ENCODE measurements at places on chromosomes 6 and 20. TPM values are rescaled to one million over a fixed set of nuclear protein-coding genes. Genes with fewer than 3 reads are reported as not detected.

C2 gene
- total RNA-seq, result 48.3 TPM

- H3K27me3 ChIP-seq, result no peaks in the 10 kb centered on the region
- peak overlapping the region; percentile 80 for H3K27ac ChIP-seq
- DNase-seq, result peak; percentile 23
- peaks cover 5% of the 10 kb centered on the region for H3K4me1 ChIP-seq
- H3K4me3 ChIP-seq, result no peak overlapping the region
These were observed 18.3 kb downstream of the DSP start for GRCh38 chr6:7559651-7560385.

DNA sequence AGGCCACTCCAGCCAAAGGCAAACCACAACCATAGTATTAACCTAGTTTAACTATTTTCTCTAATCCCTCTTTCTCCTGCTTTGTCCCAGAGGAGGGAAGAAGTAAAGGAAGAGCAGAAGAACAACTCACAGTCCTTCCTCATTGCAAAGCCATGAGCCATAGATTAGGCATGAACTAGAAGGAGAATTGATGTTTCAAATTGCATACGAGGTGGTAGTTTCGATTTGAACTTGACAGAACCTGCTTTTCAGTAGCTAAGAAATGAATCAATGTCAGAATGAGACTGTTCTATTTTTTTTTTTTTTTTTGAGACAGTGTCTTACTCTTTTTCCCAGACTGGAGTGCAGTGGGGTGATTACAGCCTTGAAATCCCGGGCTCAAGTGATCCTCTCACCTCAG lies 48.3 kb downstream of the PROKR2 start:
- no peak overlapping the region for H3K4me3 ChIP-seq
- DNase-seq, result no peak
- H3K36me3 ChIP-seq, result no peaks in the 10 kb centered on the region
- H3K27ac ChIP-seq, result no peak overlapping the region
- H3K4me1 ChIP-seq, result no peaks in the 10 kb centered on the region
- no peaks in the 10 kb centered on the region for H3K27me3 ChIP-seq

- peak; percentile 63 for DNase-seq
- peaks cover 86% of the 10 kb centered on the region for H3K27me3 ChIP-seq
- peaks cover 47% of the 10 kb centered on the region for H3K4me1 ChIP-seq
- H3K27ac ChIP-seq, result no peak overlapping the region
- H3K36me3 ChIP-seq, result no peaks in the 10 kb centered on the region
These were observed 613 bp upstream of the DLL1 start for GRCh38 chr6:170291271-170292110.

- H3K36me3 ChIP-seq, result no peaks in the 10 kb centered on the region
- no peak overlapping the region for H3K4me3 ChIP-seq
- H3K27ac ChIP-seq, result no peak overlapping the region
- no peak for DNase-seq
These were observed 141.9 kb downstream of the PDE7B start for GRCh38 chr6:135993361-135993760.

PPIL6 gene
- total RNA-seq, result 2.6 TPM

DNA sequence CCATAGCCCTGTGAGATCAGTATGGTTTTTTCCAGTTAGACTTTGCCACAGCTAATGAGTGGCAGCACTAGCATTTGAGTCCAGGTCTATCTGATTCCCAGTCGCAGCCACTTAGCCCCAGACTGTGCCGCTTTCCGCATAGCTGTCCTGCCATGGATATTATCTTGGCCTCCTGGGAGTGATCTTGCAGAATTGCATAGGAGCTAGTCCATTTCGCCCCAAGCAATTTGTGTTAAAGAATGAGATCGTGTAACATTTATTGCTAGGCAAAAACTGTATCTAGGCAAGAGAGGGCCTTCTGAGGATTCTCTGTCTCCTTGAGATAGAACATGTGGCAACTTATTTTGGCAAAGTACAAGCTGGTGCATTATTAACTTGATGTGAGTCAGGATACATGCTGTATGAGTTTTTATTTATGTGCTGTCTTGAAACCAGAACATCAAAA lies 74.2 kb downstream of the EZR start:
- DNase-seq, result no peak
- no peaks in the 10 kb centered on the region for H3K4me1 ChIP-seq
- no peak overlapping the region for H3K27ac ChIP-seq
- H3K27me3 ChIP-seq, result no peaks in the 10 kb centered on the region
- H3K4me3 ChIP-seq, result no peak overlapping the region

DNA sequence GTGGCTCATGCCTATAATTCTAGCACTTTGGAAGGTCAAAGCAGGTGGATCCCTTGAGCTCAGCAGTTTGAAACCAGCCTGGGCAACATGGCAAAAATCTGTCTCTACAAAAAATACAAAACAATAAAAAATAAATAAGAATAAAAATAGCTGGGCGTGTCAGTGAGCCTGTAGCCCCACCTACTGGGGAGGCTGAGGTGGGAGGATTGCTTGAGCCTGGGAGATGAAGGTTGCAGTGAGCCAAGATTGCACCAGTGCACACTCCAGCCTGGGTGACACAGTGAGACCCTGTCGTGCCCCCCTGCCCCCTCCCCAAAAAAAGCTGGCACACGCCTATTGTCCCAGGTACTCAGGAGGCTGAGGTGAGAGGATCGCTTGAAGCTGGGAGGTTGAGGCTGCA lies 35.1 kb upstream of the SRPK1 start:
- no peak overlapping the region for H3K27ac ChIP-seq
- H3K4me3 ChIP-seq, result no peak overlapping the region
- no peaks in the 10 kb centered on the region for H3K4me1 ChIP-seq

DNA sequence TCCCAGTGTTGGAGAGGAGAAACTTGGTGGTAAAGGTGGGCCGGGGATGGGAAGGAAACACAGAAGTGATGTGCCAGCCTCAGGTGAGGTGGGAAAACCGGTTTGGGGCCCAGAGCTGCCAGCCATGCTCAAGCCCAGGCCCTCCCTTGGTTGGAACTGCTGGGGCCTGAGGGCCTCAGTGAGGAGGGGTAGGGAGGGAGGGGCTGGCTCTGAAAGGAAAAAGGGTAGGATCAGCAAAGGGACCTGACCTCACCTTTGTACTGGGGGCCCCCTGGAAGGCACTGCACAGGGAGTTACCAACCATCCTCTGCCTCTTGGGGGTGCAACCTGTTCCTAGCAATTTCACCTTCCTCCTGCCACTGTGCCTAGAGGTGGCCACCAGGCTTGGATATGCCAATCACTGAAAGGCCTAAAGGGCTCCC lies 1.8 kb upstream of the SPEF1 start:
- H3K27ac ChIP-seq, result peak overlapping the region; percentile 55
- no peak overlapping the region for H3K4me3 ChIP-seq
- peaks cover 39% of the 10 kb centered on the region for H3K4me1 ChIP-seq

DNA sequence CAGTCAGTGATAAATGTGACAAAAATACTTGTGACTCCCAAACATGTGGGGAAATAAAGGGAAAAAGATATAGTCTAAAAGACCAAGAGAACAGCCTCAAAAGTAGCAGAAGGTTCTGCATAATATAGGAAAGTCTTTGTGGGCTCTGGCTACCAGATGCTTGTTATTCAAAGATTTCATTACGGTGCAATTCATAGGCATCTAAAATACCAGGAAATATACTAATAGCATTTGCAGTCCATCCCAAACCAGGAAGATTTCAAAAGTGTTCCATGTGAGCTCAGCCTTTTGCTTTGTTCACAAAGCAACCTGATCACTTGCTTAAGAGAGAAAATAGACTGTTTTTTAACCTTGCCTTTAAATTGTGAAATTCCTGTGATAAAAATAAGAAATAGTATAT lies 506.7 kb upstream of the MARCKS start:
- no peaks in the 10 kb centered on the region for H3K27me3 ChIP-seq
- H3K4me1 ChIP-seq, result peaks cover 34% of the 10 kb centered on the region
- peak overlapping the region; percentile 5 for H3K27ac ChIP-seq
- no peak overlapping the region for H3K4me3 ChIP-seq
- DNase-seq, result no peak

GRCh38 chr6:115131709-115132490 lies 789.1 kb upstream of the HS3ST5 start:
- H3K36me3 ChIP-seq, result no peaks in the 10 kb centered on the region
- no peak for DNase-seq
- H3K27me3 ChIP-seq, result no peaks in the 10 kb centered on the region
- no peak overlapping the region for H3K4me3 ChIP-seq
- no peak overlapping the region for H3K27ac ChIP-seq

DPPA5 gene
- not detected for total RNA-seq

OXT gene
- 0.92 TPM for total RNA-seq

KCNK16 gene
- total RNA-seq, result not detected

DNA sequence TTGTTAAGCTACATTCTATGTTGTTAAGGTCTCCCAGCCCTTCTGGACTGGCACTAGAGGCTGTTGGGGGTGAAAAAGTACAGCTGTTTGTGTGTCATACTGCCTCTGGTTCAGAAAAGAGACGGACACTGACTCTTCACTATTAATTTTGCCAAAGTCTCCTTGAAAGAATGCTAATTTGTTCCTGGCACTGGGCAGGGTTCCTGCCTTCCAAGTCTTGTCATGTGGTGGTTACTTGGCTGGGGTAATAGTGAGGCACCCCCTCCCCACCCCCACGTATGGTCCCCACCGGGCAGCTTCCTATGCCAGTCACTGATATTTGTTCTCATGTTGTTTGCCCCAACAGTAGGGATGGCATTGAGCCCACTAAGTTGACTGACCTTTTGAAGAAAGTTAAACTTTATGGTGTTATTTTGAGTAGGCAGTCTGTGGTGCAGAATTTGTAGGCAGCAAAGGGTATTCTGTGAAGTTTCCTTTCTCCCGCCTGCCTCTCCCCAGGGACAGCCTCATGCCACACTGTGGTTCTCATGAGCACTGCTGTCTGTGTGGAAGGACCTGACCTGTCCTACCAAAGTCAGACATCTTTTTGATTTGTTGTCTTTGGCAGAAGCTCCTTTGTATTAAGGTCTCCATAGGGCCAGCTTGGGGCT lies 8.7 kb downstream of the CDS2 start:
- no peak overlapping the region for H3K27ac ChIP-seq
- no peak overlapping the region for H3K4me3 ChIP-seq
- H3K36me3 ChIP-seq, result no peaks in the 10 kb centered on the region
- peaks cover 4% of the 10 kb centered on the region for H3K4me1 ChIP-seq
- no peak for DNase-seq

DNA sequence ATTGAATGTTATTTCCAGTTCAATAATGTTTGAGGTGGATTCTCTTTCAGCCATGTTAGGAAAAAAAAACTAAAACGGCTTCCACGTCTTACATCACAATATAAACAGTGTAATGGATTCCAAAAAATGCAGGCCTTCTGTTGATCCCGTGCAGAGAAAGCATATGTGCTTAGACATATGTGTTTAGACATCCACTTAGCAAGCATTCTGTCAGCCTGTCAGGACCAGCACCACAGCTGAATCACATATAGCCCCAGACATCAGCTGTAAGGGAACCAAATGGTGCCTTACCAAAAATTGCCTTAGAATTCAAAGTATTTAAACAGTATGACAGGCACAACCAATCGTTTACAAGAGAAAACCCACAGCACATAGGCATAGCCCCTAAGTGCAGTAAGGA lies 304.9 kb downstream of the EYA4 start:
- no peaks in the 10 kb centered on the region for H3K36me3 ChIP-seq
- H3K4me1 ChIP-seq, result peaks cover 7% of the 10 kb centered on the region
- no peaks in the 10 kb centered on the region for H3K27me3 ChIP-seq
- DNase-seq, result no peak
- no peak overlapping the region for H3K4me3 ChIP-seq
- H3K27ac ChIP-seq, result no peak overlapping the region
